Activated CD4-positive, alpha-beta T cell treated with anti-CD3 and anti-CD28 coated beads for 24 hours (primary cell): ENCODE measurements at places on chromosomes 16 and 17.

DNA sequence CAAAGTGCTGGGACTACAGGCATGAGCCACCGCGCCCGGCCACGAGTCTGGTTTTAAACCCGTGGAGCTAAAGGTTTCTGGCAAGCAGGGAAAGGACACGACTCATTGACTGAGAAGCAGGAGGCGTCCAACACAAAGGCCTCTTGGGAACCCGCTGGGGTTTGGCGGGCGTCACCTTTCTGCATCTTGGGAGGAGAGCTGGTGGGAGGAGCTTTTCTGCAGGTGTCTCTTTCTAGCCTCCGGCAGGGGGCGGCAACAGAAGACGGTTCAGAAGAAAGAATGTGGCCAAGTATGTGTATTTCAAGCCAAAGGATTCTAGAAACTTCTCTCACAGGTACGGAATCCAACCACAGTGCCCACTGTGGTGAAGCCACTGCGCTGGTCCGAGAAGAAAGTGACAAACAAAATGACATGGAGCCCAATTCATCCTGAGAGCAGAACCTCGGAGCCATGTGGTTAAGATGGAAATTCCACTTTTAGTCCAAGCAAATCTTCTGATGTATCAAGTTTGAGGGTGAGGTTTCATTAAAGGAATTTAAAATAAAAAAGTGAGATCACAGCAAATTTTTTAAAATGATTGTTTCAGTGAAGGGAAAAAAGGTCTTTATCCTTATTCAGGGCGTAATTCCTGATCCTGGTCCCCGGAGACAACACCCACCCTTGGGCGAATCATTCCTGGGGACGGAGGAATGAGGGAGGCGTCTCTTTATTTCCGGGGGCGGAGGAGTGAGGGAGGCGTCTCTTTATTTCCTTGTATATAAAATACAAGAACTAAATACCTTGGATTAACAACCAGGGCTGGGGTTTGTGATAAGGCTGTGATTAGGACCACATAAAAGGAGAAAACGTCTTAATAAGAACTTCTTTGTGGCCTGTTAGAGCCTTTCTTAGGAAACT lies 97.6 kb downstream of the MRM3 start:
- peak; percentile 51 for DNase-seq

DNA sequence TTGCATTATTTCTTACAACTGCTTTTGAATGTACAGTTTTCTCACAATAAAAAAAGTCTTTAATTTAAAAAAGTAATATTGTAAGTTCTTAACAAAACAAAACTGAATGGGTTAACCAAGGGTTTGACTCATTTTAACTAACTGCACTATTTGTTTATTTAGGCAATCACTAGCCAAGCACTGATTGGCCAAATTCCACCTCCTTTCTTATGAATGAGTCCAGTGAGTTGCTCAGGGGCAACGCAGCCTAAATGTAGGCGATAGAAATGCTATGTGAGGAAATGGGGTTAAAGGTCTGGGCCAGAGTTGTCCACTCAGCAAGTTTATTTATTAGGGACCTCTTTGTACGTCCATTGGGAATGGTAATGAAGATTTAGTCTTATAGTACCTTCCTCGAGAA lies 89.6 kb upstream of the MAF start:
- no peak for DNase-seq

DNA sequence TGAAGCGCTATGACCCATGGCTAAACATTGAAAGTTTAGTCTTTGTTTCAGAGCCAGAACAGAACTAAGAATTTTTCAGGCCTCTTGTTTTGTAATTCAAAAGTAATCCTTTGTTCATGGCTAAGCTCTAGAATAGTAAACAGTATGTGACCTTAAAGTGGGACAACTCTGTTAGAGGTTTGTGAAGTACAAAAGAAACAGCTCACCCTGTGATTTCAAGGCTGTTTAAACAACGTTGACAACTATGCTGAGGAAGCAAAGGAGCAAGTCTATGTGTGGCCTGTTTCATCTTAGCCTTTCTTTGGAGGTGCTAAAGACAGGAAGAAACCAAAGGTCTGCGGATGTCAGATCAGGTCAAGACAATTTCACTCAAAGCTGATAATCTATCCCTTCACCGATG lies 40.4 kb downstream of the MYOCD start:
- DNase-seq, result no peak

- DNase-seq, result no peak
Observed at GRCh38 chr17:28071891-28072606, 29.6 kb downstream of the NLK start.

- DNase-seq, result no peak
Observed at GRCh38 chr17:58084317-58084981, 1.2 kb downstream of the DYNLL2 start.

GRCh38 chr17:79020631-79021301 lies 3.2 kb upstream of the C1QTNF1 start:
- DNase-seq, result no peak
